ENCODE measurements at places on chromosomes 6 and 20.

GRCh38 chr6:160253714-160254113, 4.9 kb downstream of the SLC22A2 start:
- no peak for DNase-seq

- DNase-seq, result no peak
Observed at GRCh38 chr20:37567331-37567665, 39.6 kb upstream of the BLCAP start.

DNA sequence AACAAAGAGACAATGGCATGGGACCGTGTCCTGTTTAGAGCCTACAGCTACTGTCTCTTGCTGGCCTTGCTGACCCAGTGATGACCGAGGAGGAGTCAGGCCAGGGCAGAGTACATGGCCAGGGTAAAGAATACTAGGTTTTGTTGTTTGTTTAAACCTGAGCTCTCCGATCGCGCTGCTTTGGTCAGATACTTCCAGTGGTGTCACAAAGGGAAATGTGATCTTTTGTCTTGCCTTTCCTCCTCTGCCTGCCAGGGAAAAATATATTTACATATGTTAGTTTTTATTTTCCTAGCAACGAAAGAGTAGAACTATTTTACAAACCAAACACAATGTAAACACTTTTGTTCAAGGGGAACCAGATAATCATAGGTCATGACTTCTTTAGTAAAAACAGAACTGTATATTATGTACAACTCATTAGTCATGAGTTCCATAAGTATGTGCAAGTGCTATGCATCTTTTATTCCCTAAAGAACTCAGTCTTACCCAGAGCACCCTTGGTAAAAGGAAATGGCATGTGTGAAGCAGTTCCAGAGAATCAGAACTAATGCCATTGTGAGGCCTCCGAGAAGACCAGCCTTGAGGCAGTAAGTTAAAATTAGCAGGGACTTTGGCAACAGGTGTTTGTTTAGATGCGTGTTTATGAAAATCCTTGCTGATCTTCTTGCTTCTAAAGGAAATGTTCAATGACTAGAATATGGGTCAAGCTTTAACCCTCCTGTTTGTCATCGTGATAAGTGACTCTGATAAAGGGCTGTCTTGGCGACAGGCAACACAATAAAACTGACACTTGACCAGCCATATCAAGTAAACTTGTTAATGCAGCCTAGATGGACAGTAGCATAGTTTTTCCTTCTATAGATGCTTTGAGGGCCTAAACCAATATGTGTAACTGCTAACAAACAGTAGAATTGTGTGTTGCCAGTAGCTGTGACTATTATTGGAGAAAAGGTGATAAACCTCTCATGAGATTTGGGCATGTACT, 204.6 kb downstream of the NKAIN2 start:
- no peak for DNase-seq

DNA sequence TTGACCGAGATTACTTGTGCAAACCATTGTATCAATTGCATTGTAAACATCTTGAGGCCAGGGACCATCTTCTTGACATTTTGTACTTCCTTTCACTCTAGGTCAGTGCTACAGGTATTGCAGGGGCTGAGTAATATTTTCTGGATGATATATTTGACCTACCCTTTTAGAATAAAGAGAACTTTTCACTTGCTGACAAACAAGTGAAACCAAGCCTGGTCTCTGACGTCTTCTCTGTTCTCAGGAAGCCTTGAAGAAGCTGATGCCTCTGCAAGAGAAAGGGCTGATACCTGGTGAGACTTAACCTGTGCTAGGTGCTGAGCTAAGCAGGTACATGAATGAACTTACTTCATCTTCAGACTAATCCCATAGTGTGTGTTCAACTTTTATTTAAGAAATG, 60.5 kb upstream of the GGTLC1 start:
- no peak for DNase-seq

- no peak for DNase-seq
Observed at GRCh38 chr6:69895396-69895795, 29.0 kb downstream of the COL19A1 start.

DNA sequence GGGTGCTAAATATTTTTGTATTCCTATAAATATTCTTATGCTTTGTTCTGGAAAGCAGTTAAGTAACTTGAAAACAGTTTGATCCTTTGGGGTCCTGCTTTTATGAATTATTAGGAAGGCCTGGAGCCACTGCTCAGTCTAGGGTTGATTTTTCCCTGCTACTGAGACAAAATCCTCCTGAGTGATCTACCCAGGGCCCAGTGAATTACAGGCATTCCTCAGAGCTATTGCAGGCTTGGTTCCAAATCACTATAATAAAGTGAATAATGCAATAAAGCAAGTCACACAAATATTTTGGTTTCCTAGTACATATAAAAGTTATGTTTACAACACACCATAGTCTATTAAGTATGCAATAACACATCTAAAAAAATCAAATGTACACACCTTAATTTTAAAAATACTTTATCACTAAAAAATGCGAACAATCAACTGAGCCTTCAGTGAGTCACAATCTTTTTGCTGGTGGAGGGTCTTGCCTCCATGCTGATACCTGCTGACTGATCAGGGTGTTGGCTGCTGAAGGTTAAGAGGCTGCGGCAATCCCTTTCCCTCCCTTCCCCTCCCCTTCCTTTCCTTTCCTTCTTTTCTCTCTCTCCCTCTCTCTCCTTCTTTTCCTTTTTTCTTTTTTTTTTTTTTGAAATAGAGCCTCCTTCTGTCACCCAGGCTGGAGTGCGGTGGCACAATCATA, 43.0 kb downstream of the DNAAF9 start:
- no peak for DNase-seq

- DNase-seq, result no peak
Observed at GRCh38 chr6:100023798-100024197, 29.8 kb upstream of the MCHR2 start.

DNA sequence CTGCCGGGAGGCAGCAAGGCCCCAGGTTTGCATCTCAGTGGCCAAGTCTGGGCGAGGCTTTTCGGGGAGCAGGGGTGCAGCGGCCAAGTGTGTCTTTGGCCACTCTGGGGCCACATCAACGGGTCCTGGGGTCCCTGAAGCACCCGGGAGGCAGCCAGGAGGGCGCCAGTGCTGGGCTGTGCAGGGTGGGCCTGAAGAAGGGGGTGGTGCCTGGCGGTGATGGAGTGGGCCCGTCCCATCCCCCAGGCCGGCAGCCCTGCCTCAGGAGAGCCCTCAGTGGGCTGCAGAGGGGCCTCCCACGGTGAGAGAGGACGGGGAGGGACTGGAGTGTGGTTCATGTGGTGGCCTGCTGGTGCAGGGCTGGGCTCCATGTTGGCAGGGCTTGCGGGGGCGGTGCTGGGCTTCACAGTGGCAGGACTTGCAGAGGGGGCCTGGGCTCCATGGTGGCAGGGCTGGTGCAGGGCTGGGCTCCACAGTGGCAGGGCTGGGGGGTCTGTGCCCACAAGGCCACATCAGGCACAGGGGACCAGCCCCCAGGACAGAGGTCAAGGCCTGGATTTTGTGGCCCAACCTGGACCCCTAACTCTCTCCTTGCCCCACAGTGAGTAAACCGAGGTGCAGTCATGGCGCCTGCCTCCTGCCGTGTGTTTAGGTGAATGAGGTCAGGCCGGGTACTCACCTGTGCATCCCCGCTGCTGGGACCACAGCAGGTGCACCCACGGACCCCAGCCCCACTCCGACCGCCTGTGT, 10.5 kb upstream of the BHLHE23 start:
- DNase-seq, result no peak

GRCh38 chr6:25002326-25003091, 66.7 kb upstream of the RIPOR2 start:
- DNase-seq, result no peak

- no peak for DNase-seq
Observed at GRCh38 chr20:63750807-63751470, 11.4 kb downstream of the SLC2A4RG start.

DNA sequence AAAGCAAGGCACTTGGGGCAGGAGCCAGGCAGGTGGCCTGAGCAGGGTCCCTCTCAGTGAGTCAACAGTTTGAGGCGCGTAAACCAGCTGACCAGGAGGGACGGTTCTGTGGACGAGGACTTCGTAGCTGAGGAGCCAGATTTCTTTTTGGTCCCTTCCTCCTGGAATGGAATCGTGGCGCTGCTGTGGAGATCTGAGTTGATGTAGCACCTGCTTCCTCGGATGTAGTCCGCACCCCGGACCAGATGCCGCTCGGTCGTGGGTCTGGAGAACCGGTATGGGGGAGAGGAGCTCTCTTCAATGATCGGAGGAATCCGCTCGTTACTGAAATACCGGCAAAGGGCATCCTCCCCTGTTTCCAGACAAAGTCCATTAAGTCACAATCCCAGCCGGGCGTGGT, 49.7 kb upstream of the IPCEF1 start:
- no peak for DNase-seq

- DNase-seq, result no peak
Observed at GRCh38 chr6:39934131-39934757, at the start of gene MOCS1. Gene MOCS1, minus strand, starts transcription at chr6:39934462. Its CDS starts 45 bp downstream, at chr6:39934417.

DNA sequence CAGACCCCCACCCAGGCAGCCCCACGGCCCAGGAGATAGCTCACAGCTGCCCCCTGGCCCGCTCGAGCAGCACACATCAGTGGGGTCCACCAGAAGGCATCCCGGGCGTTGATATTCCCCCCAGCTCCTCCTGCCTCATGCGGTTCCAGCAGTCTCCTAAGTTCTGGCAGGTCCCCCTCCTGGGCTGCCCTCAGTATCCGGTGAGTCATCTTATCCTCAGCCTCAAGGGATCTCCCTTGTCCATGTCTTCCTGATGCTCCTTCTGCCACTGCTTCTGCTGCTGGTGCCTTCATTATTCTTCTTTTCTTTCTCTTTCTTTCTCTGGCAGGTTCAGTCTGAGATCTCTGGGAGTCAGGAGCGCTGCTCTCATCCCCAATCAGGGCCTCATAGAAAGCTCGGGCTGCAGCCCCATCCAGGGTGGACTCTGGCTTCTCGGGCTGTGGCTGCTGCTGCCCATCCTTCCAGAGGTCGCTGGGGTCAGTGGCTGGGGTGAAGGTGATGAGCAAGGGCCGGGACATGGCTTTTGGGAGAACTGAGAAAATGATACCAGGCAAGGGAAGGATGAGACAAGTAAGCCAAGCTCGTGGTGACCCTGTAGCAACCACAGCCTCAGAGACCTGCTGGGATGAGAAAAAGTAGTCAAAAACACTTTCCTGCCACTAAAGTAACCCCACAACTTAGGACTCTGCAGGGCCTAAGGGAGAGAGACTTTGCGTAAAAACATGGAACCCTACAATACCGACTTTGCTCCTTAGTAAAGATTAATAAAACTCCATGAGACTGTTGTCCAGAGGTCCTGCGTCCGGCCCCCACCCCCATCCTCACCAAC, 622 bp downstream of the GPANK1 start:
- no peak for DNase-seq

- no peak for DNase-seq
Observed at GRCh38 chr6:25277857-25278256, 1.3 kb upstream of the CARMIL1 start.

DNA sequence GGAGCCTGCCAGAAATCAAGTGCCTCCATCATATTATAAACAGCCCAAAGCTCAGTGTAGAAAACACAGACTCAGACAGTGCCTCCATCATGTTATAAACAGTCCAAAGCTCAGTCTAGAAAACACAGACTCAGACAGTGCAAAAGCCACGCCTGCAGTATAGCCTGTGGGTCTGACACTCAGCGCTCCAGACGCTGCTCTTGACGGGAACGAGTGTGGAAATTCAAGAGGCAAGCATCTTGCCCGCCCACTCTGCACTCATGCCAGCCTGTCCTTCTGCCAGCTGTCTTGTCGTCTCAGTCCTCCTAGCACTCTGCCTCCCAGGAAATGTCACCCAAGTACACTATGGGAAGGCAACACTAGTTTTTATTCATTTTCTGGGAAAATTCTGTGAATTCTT, 274.2 kb upstream of the CDH4 start:
- no peak for DNase-seq

GRCh38 chr6:109236115-109237076, 141.1 kb downstream of the CEP57L1 start:
- DNase-seq, result no peak

GRCh38 chr6:39312912-39313525, 1.2 kb downstream of the KCNK17 start:
- DNase-seq, result no peak

- DNase-seq, result no peak
Observed at GRCh38 chr6:111211411-111212030, 124.2 kb downstream of the SLC16A10 start.

DNA sequence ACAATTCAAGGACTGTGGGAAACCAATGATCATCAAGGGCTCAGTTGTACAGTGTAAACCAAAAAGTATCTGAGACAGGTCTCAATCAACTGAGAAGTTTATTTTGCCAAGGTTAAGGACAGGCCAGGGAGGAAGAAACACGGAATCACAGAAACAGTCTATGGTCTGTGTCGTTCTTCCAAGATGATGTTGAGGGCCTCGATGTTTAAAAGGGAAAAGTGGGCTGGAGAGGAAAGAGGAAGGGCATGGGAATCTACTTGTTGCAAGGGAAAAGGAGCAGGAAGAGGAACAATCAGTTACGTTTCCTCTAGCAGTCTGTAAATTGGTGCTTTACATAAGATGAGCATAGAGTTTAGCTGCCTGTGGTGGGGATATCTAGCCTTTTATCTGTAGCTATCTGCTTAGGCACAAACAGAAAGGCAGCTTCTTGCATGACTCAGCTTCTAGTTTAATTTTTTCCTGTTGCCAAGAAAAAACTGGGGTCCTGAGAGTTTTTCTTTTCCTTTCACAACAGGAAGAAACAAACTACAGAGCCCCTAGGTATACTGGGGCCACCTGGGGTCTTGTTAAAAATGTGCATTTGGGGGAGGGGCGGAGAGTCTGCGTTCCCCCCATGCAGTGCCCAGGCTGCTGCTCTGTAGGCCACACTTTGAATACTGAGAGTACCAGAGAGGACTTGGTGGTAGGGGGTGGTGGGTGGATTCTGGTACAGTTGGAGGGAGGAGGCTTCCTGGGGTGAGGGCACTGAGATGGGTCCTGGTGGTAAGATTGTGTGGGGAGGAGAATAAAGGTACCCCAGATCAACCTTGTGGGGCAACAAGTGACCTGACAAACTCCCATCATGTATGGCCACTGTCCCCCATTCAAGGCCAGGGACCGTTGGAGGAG, 35.3 kb upstream of the EZR start:
- no peak for DNase-seq

DNA sequence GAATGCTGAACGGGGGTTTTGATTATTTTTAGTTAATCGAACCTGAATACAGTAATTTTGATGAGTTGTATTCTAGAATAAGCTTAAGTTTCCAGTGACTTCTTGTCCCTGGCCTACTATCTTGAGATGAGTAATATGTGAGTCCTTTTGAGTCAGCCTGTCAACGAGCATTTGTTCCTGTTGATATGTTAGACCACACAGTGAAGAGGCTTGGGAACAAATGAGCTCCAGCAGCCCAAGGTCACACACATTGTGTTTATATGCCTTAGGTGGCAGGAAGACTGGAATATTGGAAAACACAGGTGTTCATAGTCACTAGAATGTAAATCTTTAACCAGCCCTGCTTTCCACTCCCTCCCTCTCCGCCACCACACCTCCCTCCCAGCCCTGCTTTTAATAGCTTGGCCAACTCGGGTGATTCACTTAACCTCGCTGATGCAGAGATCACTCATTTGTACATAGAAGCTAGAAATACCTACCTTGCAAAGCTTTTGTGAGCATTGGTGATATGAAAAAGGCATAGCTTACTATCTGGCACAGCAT, 9.1 kb downstream of the SMPDL3A start:
- DNase-seq, result no peak

DNA sequence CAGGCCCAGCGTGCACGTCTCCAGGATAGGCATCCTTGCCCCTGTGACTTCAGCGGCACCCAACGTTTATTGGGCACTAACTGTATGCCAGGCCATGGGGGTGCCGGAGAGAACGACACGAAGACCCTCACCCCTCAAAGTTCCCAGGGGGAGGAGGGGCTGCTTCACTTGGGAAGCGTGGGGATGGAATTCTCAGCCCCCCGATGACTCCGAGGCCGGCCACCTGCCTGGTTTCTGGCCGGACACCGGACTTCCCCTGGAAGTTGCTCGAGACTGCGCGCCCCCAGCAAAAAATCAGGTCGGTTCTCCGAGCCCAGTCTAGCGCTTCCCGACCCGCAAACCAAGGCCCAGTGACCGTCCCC, 275 bp upstream of the MAVS start:
- no peak for DNase-seq
